A172 (cell line): ENCODE measurements at places on chromosomes 16 and 17.

GRCh38 chr16:12337871-12338655 is 361.5 kb downstream of the SNX29 start:
- DNase-seq, result no peak

GRCh38 chr17:46810837-46811236 is 7.7 kb downstream of the WNT3 start:
- no peak for DNase-seq

GRCh38 chr17:1367351-1367745 is 32.7 kb downstream of the YWHAE start:
- DNase-seq, result peak; percentile 44

DNA sequence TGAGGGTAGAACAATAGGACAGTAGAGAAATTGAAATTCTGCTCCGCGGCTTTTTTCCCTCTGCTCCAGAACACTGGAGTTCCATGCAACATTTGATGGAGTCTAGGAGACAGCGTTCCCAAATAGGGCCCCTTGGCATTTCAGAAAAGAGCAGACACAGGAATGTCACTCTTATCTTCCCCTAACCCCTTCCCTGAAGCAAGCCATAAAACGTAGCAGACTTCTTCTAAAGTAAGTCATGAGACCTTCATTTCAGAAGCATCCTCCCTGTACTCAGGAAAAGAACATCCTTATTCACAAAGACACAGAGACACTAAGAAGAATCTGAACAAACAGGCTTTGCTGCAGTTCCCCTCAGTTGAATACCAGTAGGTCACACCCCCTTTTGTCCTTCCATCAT is 296.1 kb upstream of the SOX9 start:
- no peak for DNase-seq

- no peak for DNase-seq
Measured at GRCh38 chr17:57260325-57261083, 4.2 kb downstream of the MSI2 start.

- DNase-seq, result no peak
Measured at GRCh38 chr16:86285938-86286921, 224.1 kb upstream of the FOXF1 start.

GRCh38 chr17:10837921-10838320 is at the start of gene PIRT:
TSS of gene PIRT (minus strand) at chr17:10838087. CDS start at chr17:10825645, 12,442 bp downstream.
- no peak for DNase-seq

- no peak for DNase-seq
Measured at GRCh38 chr17:57559226-57559625, 185.9 kb downstream of the CCDC182 start.

GRCh38 chr17:70206361-70207010 is 37.2 kb downstream of the KCNJ2 start:
- no peak for DNase-seq

GRCh38 chr16:80323808-80324195 is 217.0 kb upstream of the DYNLRB2 start:
- DNase-seq, result no peak

- peak; percentile 6 for DNase-seq
Measured at GRCh38 chr16:56203052-56203451, 11.8 kb downstream of the GNAO1 start.

DNA sequence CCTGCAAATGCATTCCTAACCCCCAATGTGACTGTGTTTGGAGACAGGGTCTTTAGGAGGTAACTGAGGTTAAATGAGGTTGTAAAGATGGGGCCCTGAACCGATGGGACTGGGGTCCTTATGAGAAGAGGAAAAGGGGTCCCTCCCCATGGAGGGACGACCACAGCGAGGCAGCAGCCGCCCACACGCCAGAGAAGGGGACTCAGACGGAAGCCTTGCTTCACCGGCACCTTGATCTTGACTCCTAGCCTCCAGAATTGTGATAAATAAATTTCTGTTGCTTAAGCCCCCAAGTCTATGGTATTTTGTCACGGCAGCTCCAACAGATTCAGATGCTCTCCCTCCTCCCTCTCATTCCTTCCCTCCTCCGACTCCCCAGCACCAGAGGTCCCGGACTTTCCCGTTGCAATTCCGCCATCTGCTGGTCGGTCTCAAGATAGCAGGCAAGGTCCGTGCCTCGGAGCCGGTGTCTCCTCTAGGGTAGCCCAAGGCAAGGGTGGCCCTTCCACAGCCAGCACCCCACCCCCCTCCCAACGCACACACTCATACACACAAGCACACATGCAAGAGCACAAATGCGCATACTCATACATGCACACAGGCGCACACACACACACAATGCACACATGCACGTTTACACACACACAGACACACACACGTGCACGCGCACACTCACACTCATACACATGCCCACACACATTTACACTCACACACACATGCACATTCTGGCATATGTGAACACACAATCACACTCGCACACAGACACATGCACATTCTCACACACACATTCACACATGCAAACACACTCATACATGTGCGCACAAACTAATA is 23.1 kb upstream of the C16orf78 start:
- DNase-seq, result peak; percentile 35

DNA sequence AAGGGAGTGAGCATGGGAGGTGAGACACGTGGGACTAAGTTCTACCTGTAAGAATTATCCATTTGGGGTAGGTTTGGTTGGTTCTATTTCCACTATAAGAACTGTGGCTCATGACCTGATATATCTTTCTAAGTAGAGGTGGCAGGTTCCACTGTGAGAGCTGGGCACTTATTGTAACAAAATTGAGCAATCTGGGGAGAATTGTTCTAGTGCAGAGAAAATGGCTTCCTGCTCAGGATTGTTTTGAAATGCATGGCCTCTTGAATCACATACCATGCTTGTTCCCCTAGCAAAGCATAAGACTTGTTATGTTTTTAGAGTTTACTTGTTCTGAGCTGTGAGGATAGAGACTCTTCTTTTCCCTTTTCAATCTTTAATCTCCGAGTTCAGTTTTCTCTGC is 125.9 kb downstream of the MAP2K6 start:
- no peak for DNase-seq

GRCh38 chr16:828891-829290 is 28.4 kb upstream of the GNG13 start:
- DNase-seq, result no peak

- no peak for DNase-seq
Measured at GRCh38 chr17:41486809-41487530, 2.7 kb downstream of the KRT36 start.

DNA sequence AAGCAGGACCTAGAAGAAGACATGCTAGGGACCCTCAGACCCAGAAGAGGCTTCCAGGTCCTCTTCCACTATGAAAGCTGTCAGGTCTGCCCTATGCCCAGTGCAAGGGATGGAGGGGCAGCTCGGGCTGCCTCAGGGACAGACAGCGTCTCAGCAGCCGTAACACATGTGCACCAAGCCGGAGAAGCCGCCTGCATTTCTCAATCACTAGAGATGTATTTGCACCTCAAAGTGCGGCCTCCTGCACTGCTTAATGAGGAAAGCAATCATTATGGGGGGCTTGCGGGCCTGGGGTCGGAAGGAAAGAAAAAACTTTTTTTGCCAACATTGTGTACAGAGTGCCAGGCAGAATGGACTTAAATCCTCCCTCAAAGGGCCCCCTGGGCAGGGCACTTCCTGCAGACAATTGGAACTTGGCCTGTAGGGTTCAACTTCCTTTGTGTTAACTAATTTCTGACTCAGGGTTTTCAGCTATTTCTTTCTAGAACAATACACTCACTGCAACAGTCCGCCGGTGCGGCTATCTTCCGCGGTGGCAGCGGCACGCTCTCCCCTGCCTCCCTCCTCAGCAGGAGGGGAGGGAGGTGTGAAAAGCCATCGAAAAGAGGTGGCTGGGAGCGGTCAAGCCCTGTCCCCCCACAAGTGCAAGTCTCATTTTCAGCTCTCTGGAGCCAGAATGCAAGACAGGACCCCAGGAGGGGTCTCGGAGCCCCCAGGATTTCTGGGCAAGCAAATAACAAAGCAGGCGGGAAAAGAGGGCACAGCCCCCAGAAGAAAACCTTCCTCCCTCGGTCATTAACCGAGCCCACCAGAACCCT is 101.2 kb downstream of the ZNF423 start:
- peak; percentile 8 for DNase-seq

DNA sequence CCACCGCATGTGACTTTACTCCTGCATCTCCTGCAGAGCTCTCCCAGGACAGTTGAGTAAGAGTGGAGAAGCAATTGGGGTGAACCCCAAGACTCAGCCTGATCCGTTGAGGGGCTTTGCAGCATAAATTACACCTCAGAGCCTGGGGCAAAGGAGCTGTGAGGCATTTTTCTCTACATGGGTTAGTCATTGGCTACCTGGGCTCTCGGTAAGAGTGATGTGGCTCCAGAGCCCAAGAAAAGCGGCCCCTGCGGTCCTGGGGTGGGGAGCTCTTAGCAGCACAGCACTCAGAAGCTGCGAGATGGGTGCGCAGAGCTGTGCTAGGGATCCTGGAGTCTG is 40.4 kb upstream of the C16orf78 start:
- DNase-seq, result no peak

DNA sequence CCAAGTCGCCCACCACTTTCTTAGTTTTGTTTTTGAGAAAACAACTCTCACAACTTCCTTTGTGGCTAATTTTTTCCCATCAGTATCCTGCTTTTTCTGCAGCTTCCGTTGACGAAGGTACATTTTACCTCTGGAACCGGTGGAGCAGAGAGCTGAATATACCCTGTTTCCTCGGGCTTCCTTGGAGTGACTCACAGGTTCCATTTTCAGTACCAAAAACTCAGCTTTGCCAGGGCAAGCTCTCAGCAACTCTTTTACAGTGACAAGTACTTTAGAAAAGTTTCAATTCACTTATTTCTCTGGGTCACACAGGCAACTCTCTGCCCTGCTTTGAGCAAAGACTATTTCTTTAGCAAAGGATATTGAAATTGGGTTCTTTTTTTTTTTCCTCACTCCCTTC is 318.9 kb downstream of the SNX29 start:
- no peak for DNase-seq

- DNase-seq, result no peak
Measured at GRCh38 chr17:59443106-59443505, 111.7 kb downstream of the YPEL2 start.

DNA sequence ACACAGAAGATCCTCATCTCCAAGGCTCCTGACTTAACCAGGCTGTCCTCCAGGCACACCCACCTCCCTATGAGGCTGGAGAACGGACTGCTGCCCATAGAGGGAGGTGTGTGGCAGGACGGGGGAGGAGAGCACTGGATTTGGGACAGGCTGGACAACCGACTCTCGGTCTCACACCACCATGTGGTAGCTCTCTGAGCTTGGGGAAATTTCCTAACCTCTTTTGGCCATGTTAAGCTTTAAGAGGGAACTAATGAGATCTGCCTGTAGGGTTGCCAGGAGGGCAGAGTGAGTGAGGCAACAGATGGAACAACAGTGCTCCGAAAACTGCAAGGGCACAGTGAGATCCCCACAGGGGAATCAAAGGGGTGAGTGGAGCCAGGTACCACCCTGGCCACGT is 32.7 kb downstream of the RHBDL3 start:
- no peak for DNase-seq

DNA sequence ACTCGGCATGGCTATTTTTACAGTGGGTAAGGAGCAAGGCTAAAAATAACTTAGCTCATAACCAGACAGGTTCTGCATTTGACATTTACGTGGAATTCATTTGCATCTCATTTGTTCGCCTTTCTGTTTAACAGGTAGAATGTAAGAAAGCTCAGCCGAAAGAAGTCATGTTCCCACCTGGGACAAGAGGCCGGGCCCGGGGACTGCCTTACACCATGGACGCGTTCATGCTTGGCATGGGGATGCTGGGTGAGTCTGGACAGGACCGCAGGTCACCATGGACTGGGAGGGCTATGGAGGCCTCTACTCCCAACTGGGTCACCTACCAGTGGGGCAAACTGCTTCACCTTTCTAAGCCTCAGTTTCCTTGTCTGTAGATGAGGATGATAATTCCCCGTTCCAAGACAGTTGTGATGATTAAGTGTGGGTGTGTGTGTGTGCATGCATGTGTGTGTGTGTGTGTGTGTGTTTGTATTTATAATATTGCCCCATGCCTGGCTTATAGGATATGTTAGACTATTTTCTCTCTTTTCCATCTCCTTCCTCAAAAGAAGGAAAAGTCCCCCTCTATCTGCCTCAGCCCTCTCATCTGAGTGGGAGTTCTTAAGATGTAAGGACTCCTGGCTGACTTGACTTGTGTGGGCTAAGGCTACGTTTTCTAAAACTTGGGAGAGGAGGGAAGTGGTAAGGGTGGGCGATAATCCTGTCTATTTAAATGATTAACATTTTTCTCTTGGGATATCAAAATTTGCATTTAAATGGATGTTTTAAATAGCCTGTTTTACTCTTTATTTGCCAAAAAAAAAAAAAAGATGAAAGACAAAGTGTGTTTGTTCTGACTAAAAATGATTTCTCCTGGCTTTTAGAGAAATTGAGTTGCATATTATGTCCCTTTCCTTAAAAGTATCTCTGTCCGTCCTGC is 129.0 kb downstream of the CCDC182 start:
- no peak for DNase-seq

- DNase-seq, result no peak
Measured at GRCh38 chr16:77469634-77470033, 34.8 kb upstream of the ADAMTS18 start.

DNA sequence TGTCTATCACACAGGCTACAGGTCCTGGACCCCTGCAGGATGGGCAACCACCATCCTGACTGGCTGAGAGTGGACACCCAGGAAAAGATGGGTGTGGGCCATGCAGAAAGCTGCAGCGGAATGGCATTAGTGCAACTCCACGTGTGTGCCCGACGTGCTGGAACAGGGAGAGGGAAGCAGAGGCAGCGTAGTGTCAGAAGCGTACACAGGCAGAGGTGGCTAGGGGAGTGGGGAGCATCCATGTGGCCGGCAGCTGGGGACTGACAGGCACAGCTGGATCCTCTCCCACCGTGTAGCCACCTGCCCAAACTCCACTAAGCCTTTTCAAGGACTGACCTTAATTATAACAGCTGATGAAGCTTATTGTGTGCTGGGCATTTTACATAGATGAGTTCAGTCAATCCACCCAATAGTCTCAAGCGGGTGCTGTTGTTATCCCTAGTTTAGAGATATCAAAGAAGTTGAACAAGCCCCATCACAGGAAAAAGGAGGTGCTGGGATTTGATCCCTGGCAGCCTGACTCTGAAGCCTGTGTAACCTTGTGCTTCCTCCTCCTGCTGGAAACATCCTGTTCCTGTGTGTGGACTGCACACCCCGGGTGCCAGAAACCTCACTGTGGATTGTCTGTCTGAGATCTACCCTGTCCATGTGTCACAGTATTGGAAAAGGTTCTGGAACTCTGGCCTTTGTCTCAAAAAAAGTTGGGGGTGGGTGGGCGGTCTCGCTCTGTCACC is 114.0 kb downstream of the PRKCA start:
- no peak for DNase-seq
